ENCODE measurements at places on chromosomes 12 and 14.

- DNase-seq: peak; percentile 11
Observed at GRCh38 chr12:87216436-87216835, 812.8 kb downstream of the C12orf50 start.

DNA sequence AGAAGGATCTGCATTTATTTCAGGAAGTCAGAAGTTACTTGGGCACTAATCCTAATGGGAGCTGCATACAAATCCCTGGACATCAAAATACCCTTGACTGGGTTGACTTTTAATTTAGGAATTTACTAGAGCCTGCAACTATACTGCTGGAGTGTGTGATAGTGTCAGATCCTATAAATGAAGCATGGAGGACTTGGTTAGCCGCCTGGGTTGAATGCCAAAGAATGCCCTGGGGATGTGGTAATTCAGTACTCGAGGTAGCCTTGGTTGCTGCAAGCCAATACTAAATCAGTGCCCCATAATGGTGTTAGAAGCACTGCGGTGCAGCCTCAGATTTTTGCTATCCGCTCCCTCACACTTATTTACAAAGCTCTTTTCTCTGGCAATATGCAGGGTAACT is 184.9 kb downstream of the CAPZA3 start:
- DNase-seq: no peak

- no peak for DNase-seq
Observed at GRCh38 chr12:87728931-87729593, 300.1 kb downstream of the C12orf50 start.

DNA sequence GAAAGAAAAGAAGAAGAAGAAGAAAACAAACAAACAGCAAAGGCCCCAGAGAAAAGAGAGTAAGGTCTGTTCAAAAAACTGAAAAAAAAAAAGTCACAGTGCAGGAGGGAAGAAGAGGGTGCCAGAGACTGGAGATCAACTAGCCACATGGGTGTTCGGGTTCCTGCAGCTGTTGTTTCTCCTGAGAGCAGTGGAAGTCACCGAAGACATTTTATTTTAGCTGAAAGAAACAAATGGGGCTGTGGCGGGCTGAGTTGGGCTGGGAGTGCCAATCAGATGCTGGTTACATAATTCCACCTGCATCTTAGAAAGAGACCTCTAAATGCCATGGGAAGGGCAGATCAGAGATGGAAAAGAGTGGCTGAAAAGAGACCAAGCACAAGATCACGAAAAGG is 33.9 kb downstream of the ACTN1 start:
- no peak for DNase-seq

All from GM03348 (cell line).